Urothelium cell line (cell line): ENCODE measurements at places on chromosomes 7 and 10.

- DNase-seq = peak; percentile 53
Measured at GRCh38 chr10:27558612-27559020, 54.5 kb downstream of the RAB18 start.

- DNase-seq = no peak
Measured at GRCh38 chr10:122417667-122418066, 36.8 kb upstream of the ARMS2 start.

GRCh38 chr7:95951531-95951930 is 179.2 kb downstream of the DYNC1I1 start:
- DNase-seq = no peak

DNA sequence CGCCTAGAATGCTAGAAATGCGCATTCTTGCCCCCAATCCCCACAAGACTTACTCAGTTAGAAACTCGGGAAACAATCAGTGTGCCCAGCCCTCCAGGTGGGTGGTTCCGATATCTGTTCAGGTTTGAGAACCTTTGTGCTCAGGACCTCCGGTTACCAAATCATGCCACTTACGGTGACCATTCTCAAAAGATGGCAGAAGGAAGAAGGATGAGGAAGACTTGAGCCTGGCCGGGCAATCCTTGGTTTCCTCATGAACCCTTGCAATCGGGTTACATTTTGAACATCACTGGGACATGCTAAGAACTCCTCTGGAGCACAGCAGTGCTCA is 52.1 kb downstream of the RBM17 start:
- DNase-seq = no peak

GRCh38 chr7:1547777-1548437 is 8.1 kb downstream of the TMEM184A start:
- DNase-seq = no peak

DNA sequence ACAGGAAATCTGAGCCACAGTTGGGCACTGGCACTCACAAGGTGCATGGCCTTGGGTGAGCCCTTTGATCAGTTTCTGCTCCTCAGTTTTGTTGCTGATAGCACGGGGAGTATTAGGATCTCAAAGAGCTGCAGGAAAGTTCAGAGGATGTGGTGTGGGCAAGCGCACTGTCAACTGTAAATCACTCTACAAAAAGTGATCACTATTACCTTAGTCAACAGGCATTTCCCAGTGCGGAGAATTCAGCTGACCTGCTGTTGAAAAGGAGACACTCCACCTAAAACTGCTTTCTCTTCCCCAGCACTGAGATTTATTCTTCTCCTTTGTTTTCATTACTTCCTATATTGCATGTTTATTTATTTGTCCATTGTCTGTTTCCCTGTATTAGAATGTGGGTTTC is 331.0 kb downstream of the PRPF18 start:
- peak; percentile 30 for DNase-seq

DNA sequence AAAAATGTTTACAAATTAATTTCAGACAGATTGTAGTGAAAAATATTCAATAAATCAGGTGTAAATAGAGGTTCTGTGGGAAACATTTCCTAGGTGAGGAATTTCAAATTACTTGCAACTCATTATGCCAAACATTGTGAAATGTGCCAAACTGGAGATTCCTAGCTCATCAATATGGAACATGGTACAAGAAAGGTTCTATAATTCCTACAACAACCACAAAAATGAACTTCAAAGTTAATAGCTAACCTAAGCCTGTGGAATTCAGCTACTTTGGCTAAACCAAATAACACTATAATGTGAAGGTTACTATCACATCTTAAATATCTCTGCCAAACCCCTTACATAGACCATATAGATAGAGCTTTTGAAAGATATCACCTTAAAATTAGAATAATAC is 223.3 kb upstream of the HGF start:
- DNase-seq = no peak

GRCh38 chr7:74138334-74138867 is 35.8 kb upstream of the EIF4H start:
- no peak for DNase-seq

DNA sequence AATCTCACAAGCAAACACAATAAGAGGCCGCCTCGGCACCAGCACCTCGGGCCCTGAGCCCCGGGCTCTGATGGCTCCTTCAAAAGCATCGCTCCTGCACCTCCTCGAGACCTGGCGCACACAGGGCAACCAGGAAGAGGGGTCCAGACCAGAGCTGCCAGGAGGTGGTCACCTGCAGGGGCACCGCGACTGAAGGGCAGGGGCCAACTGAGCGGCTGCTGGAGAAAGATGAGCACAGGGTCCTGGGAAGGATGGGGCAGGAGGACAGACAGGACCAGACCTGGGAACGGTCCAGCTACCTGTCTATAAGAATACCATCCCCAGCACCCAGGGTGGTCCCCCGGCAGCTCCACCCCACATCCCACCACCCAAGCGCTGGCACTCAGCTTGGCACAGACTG is 20.8 kb downstream of the MAD1L1 start:
- DNase-seq = no peak

DNA sequence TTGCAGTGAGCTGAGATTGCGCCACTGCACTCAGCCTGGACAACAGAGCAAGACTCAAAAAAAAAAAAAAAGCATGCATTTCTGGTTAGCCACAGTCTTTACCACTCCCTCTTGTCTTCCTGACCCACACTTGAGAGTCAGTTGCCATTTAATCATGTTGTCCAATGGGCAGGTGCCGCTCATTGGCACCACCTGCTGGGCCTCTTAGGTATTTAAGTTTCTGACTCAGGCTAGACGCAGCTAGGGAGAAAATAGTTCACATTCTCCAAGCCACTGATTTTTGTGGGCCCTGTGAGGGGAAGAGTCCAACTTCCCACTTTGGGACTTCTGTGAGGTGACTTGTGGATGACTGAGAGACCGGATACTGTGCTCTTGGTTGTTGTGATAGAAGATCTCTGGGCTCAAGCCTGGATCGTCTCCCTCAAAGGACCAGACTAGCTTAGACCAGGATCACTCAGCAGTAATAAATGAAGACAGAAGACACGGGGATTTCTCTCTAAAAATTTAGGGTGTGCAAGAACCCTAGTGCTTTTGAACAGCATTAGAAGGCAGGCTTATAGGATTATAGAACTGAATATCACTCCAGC is 26.8 kb upstream of the SORCS3 start:
- peak; percentile 64 for DNase-seq

DNA sequence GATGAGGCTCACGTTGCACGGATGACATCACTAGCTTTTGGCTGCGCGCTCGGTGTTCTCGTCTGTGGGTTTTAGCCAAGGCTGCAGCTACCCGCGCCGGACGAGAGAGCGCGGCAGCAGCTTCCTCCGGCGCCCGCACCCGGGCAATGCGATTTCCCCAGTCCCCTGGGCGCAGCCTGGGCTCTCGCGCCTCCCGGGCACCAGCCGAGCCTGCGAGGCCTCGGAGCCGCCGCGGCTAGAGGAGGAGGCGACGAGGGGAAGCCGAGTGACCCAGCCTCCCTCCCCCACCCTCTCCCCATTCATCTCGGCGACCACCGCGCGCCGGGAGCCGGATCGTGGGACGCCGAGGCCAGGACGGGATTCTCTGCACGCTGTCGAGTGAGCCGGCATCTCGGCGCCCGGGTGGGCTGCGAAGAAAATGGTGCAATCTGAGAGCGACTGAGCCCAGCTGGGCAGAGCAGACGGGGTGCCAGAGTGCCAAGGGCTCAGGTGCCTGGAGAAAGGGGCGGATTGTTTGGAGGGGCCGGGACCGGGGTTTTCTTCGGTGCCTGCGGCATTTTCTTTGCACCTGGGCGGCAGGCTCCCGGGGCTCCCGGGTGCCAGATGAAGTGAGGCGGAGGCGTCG is 1.2 kb upstream of the TMEM178B start:
- DNase-seq = peak; percentile 65

- peak; percentile 37 for DNase-seq
Measured at GRCh38 chr7:107687656-107688055, 27.0 kb downstream of the SLC26A4 start.

- DNase-seq = no peak
Measured at GRCh38 chr7:613442-614140, 93.9 kb upstream of the PDGFA start.

DNA sequence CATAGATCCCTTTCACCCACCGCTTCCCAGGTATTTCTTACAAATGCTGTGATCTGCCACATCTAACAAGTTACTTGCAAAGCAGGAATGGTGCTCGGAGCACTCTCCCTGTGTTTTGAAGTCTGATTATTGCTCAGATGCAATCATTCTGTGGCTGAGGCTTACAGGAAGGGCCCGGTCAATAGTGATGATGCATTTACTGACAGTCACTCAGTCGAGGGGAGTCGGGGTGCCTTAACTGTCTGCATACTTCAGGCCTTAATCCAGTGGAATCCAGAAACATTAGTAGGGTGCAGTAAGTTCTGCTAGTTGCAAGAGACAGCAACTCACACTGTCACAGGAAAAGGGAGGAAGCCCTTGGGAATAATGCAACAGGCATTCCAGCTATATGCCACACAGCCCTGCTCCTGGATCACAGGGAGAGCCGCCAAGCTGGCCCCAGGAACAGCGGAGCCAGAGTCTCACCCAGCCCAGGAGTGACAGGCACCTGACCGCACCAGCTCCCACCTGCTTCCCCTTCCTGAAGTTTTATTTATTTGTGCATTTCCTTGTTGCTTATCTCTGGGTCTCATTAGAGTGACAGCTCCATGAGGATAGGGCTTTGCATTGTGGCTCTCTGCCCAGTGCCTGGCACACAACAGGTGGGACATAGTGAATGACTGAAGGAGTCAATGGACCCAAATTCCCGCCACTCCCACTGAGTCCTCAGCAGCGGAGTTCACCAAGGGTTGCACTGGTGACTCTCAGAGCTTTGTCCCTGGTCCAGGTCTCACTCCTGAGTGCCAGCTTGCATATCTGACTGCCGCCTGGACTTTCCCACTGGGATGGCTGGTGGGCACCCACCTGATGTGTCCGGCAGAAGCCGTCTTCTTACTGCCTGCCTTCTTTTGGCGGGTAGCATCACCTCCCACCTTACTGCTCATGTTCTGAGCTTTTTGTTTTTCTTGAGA is 212.5 kb upstream of the SH2B2 start:
- no peak for DNase-seq

DNA sequence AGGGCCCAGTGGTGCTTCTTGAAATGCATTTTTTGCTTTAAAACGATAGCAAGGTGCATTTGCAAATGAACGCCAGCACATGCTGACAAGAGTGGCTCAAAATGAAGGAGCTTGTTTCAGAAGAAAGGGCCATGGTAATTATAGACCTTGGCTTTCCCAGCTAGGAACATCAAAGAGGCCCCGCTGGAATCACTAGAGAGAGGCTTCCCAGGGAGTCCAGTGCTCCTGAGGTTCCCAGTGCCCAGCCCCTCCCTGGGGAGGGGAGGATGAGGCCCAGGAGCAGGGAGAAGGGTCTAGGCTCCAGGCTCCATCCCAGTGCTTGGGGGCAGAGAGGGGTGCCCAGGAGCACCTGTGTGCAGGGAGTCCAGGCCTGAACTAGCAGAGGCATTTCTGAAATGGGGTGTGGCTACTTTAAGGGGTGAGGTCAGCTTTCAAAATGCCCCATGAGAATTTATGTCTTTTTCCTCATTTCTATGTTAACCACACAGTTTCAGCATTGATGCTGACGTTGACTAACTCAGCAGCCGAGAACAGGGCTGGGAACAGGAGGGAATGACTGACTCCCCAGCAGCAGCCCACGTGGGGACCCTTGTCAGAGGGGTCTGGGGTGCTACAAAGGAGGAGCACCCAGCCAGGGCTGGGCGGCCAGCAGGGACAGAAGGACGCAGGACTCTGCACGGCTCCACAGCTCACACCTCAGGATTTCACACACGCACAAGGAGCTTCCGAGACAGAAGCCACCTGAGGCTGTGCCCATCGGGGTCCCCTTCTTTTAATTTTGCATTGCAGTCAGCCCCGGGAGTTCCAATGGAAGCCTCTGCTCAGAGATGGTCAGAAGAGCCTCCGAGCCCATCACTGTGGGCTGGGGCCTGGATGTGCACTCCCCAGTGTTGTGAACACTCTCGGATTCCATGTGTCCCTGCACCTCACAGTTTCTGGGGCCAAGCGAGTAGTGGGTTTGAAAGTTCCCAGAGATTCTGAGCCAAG is 570.2 kb downstream of the PTPRN2 start:
- no peak for DNase-seq

DNA sequence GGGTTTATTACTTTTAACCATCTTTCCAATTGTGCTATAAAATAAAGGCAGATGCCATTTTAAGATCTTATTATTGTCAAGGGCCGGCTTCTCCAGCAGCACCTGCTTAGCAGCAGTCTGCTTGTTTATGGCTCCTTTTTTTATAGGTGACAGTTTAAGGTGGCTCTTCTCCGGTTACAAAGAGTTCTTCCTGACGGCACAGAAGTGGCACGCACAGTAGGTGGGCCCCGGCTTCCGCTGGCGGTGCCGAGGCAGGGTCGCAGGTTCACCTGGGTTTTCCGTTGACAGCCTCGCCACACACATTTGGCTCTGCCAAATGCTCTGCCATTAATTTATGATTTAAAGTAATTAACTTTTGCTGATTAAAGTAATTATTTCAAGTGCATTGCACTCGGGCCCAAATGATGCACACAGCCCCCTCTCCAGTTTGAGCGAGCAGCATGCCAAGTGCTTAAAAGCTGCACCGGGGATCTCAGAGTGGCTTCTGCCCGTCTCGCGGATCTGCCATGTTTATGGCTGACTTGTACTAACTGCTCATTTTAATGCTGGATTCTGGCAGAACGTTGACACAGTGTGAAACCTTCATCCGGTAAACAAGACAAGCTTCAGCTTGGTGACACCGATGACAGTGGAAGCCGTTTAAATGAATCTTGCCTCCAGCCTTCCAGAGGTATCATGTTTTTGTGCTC is 355.1 kb upstream of the MKI67 start:
- DNase-seq = no peak

- no peak for DNase-seq
Measured at GRCh38 chr10:88232029-88232895, 350.9 kb downstream of the RNLS start.

GRCh38 chr7:41832941-41833340 is 130.1 kb upstream of the INHBA start:
- DNase-seq = no peak

- no peak for DNase-seq
Measured at GRCh38 chr10:110461088-110461487, 36.6 kb upstream of the DUSP5 start.

DNA sequence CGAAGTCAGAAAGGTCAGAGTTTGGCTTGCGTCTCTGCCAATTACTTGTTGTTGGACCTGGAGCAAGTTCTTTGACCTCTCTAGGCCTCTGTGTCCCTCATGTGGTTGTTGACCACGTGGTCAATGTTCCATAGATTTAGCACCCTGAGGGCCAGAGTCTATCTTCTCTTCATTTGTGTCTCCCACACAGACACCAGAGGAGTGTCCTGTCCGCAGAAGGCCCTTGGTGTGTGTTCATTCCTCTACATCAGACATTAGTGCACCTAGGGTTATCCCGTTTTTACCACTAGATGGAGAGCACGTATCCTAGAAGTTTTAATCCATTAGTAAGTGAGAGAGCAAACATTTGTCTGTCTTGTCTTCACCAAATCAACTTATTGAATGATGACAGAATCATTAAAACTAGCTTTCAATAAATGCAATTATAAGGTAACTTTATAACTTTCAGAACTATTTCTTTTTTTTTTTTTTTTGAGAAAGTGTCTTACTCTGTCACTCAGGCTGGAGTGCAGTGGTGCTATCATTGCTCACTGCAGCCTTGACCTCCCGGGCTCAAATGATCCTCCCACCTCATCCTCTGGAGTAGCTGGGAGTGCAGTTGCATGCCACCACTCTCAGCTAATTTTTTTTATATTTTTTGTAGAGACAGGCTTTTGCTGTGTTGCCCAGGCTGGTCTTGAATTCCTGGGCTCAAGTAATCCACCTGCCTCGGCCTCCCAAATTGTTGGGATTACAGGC is 122.5 kb upstream of the ANKRD1 start:
- DNase-seq = peak; percentile 23
